ENCODE measurements at places on chromosomes 2 and 18. TPM values are rescaled to one million over a fixed set of nuclear protein-coding genes. Genes with fewer than 3 reads are reported as not detected.

The BCL11A gene
- 31.4 TPM for total RNA-seq

The CD207 gene
- total RNA-seq = 1.3 TPM

The L3MBTL4 gene
- total RNA-seq = 8.5 TPM

The APCDD1 gene
- total RNA-seq = 98.4 TPM

The AOX1 gene
- total RNA-seq = 56.6 TPM

The TEX44 gene
- total RNA-seq = not detected

The UGT1A4 gene
- 23.2 TPM for total RNA-seq

The GPD2 gene
- 58.2 TPM for total RNA-seq

The MC4R gene
- total RNA-seq = not detected

The C2orf81 gene
- total RNA-seq = 5.5 TPM

The CD8B2 gene
- total RNA-seq = 0.65 TPM

The SIX2 gene
- total RNA-seq = 1.2 TPM

The CHN1 gene
- 13.4 TPM for total RNA-seq

The DSG4 gene
- total RNA-seq = not detected

The POTEI gene
- total RNA-seq = not detected

The IGFBP2 gene
- total RNA-seq = 210 TPM

The NEB gene
- 2.5 TPM for total RNA-seq

The TSPYL6 gene
- not detected for total RNA-seq

The ADRA2B gene
- total RNA-seq = 1.1 TPM

The TRIM54 gene
- total RNA-seq = 0.18 TPM

The MAB21L4 gene
- total RNA-seq = 2.5 TPM

The SCYGR4 gene
- not detected for total RNA-seq

The POU3F3 gene
- not detected for total RNA-seq

The DES gene
- 1,211 TPM for total RNA-seq

All from ureter (tissue), 1 donor.